GM13977 (cell line): ENCODE measurements at places on chromosomes 16 and 17.

GRCh38 chr17:17402558-17402957 lies 74.2 kb upstream of the MED9 start:
- DNase-seq, result no peak

DNA sequence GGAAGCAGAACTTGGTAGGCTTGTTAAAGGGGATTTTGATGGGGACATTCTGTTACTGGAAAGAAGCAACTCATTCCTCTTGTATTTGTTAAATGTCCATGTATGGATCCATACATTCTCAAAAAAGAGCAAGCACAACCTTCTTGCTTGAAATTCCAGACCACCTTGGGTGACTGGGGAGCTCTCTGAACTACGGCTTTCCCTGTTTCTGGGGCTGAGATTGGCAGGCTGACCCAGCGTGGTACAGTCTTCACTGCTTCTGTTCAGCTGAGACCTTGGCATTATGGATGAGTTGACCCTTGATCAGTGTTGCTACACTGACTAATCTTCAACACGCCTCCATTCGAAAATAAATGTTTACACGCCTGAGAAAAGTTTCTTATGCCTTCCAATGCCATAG lies 38.5 kb downstream of the DNAH9 start:
- no peak for DNase-seq

GRCh38 chr17:55334881-55335540 lies 70.3 kb downstream of the HLF start:
- DNase-seq, result no peak

DNA sequence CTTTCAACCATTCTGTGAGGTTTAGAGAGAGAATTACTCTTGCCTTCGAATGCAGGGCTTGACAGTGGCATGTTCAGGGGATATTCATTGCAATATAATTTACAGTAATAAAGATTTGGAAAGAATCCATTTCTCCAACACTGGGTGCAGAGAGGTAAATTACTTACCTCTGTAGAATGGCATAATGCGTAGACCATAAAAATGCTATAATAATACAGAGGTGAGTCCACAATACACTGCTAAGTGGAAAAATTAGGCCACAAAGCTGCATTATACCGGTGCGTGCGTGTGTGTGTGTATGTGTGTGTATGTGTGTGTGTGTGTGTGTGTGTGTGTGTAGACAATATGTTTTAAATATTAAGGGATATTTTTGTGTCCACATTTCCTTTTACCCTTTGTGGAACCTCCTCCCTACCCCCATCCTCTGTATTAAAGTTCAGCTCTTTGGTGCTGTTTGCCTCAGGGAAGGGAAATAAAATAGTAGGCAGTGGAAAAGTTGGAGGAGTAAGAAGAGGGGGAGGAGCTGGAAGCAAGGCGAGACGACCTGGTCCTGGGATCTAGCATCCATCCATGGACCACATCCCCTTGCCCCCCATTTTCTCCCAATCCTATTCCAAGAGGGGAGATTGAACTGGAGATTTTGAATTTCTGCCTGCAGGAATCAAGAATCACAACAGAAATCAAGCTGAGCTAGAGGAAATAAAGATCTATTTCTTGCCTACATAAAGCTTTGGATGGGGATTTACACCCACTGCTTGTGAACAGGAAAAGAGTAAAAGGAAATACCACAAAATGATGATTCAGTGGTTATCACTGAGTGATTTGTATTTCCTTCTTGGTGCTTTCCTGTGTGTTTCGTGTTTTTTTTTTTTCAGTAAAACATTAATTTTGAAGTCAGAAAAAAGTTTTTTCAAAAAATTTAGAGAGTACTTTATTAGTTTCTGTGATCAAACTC lies 124.8 kb downstream of the RGS9 start:
- DNase-seq, result no peak

DNA sequence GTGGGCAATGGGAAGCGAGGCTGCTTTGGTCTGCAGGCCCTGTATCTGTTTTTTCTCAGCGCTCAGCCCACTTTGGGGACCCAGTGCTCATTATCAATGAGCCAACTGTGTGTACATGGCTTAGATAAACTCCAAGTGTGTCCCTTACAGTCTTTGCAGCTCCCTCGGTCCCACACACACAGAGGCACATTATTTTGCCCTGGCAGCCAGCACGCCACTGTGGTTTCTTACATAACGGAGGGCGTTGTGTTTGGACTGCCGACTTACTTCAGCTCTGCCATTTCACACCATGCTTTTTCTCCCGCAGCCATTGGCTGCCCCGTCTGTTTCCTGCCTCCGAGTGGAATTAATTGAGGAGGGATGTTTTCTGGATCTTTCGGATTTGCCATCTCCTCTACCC lies 56.5 kb upstream of the CLEC18A start:
- DNase-seq, result no peak

- no peak for DNase-seq
Measured at GRCh38 chr16:6926762-6927161, 405.9 kb upstream of the RBFOX1 start.

- DNase-seq, result no peak
Measured at GRCh38 chr16:68370581-68371275, 59.9 kb downstream of the PRMT7 start.

- no peak for DNase-seq
Measured at GRCh38 chr17:60926466-60927183, 249.0 kb downstream of the BCAS3 start.

DNA sequence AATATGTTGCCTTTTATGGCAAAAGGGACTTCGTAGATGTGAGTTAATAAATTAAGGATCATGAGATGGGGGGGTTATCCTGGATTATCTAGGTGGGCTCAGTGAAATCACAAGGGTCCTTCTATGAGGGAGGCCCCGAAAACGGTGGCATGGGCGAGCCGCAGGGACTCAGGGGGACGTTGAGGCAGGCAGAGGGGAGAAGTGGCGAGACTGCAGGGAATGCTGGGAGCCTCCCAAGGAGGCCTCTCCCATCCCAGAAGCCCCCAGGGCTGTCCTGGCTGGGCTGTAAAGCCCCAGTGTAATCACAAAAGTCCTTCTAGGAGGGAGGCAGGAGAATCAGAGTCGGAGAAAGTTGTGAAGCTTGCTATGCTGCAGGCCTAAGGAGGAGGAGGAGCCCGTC lies 35.0 kb downstream of the ITGAE start:
- DNase-seq, result no peak

DNA sequence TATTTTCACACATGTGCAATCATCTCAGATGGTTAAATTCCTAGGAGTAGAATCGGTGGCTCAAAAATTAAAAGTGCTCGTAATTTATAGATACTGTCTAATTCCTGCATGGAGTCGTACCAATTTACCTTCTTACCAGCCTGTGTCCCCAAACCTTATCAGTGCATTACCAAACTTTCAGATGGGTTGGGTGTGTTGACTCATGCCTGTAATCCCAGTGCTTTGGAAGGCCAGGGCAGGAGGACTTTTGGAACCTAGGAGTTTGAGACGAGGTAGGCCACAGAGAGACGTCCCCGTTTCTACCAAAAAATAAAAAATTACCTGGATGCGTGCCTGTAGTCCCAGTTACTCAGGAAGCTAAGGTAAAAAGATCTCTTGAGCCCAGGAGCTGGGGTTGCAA lies 34.5 kb upstream of the GPRC5B start:
- DNase-seq, result no peak

DNA sequence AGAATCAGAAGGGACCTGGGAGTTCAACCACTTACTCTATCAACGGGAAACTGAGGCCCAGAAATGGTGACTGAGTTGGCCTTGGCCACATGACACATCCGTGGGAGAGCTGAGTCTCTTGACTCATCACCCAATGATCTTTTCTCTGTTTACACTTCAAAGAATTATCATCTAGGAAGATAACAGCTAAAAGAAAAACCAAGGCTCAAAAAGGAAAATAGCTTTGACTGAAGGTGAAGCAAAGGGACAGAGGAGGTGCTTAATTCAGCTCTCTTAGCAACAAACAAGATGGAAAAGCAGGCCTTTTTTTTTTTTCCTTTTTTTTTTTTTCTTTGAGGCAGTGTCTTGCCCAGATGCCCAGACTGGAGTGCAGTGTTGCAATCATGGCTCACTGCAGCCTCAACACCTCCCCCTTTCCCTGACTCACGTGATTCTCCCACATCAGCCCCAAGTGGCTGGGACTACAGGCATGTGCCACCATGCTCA lies 16.7 kb downstream of the ERCC4 start:
- no peak for DNase-seq

- DNase-seq, result no peak
Measured at GRCh38 chr16:70746040-70746707, 54.8 kb downstream of the VAC14 start.

DNA sequence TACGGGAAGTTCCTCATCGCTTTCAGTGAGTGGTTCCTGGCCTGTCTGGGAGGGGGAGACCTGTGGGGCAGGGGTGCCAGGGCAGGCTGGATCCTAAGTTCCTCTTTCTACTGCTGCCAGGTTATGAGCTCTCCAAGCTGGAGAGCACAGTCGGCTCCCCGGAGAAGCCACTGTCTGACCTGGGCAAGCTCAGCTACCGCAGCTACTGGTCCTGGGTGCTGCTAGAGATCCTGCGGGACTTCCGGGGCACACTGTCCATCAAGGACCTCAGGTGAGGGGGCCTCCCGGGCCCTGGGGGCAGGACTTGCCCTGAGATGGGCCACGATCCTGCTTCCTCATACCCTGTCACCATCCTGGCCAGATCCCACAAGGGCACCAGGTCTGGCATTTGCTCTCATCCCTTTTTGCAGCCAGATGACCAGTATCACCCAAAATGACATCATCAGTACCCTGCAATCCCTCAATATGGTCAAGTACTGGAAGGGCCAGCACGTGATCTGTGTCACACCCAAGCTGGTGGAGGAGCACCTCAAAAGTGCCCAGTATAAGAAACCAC lies 5.1 kb downstream of the PRSS8 start:
- DNase-seq, result no peak

DNA sequence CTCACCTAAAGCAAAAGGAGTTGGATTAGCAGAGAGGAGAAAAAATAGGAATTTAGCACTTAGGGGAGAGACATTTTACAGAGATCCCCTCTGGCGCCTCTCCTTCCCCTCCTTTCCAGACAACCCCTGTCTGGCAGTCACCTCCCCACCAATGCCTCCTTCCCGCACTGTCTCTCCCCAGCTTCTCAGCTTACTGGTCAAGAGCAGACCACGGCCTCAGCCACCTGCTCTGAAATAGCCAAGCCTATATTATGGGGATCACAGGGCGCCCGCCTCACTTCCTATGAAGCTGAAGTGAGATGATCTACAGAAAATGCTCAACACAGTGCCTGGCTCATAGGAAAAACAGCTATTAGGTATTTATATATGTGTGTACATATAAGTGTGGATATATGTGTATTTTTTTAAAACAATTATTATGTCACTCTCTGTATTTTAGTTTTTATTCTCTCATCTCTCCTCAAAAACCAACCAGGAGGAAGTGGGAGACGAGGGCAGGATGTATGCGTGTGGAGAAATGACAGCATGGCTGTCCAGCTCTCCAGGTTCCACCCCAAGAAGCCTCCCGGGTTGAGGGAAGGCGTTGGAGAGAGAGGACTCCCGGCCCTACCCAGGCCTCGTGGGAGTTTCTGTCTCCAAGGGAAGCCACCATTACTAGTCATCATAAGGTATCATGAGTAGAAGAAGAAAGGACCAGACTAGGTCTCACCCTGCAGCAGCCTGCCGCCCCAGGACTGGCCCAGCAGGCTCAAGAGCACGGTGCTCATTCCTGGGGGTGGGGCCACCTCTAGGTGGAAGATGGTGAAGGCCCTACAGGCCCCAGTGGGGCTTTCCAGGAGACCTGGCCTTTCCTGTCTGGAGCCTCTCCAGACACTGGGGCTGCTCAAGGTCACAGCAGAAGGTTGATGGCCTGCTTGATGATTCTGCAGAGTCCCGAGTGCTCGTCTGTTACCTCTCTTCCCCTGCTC lies 27.2 kb downstream of the MAP3K14 start:
- no peak for DNase-seq

- DNase-seq, result no peak
Measured at GRCh38 chr16:868846-869822, 68.6 kb upstream of the GNG13 start.

DNA sequence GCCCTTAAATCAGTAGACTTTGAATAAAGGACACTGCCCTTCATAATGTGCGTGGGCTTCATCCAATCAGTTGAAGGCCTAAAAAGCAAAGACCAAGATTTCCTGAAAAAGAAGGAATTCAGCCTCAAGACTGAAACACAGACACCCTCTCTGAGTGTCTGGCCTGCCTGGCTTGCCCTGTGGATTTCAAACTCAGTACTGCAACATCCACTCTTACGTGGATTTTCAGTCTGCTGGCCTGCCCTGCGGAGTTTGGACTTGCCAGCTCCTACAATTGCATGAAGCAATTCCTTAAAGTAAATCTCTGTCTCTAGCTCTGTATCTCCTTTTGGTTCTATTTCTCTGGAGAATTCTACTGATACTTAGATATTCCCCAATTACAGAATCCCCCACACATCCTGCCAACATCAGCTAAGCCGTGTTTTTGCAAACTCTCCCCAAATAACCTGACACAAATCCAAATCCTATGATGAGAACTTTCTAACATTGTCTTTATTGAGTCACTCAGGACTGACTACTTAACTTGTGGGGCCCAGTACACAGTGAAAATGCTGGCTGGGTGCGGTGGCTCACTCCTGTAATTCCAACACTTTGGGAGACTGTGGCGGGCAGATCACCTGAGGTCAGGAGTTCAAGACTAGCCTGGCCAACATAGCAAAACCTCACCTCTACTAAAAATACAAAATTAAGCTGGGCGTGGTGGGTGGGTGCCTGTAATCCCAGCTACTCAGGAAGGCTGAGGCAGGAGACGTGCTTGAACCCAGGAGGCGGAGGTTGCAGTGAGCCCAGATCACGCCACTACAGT lies 7.2 kb upstream of the TNFRSF17 start:
- no peak for DNase-seq

GRCh38 chr17:73695035-73695738 lies 50.9 kb upstream of the SDK2 start:
- no peak for DNase-seq

DNA sequence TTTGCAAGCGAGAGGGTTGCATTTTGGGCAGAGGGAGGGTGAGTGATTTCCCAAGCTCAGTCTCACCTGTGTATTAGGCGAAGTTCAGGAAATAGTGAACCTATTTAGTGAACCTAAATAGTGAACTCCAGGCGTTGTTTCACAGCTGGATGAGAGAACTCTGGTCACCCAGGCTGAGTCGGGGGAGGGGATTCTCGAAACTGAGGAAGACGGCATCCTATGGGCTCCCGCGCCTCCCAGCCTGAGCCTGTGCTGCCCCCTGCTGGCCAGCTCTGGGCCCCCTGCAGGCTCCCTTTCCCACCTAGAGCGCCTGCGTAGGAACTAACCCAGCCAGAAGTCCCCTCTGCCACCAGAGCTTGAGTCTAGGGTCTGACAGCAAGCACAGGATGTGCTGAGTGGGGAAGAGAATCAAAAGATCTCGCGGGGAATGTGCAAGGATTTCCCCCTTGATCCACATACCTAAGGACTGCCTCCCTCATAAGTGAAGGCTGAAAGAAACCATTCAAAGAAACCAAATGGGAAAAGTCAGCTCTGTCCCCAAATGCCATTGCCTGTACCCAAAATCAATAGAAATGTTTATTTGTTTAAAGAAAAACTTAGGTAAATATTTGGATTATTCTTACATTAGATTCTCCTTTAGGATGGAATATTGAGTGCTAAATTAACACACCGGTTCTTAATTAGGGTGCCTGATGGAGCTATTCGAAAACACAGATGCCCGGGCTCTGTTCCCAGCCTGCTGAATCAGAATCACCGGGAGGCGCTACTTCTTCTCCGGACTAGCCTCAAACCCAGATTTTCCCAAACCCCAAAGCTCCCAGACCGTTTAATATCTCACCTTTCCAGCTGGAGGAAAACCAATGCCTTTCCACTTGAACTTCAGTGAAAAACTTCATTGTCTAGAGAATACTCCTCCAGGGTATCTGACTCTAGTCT lies 14.8 kb upstream of the MARVELD3 start:
- DNase-seq, result peak; percentile 81

GRCh38 chr17:32563583-32563982 lies 76.8 kb downstream of the CDK5R1 start:
- DNase-seq, result no peak
